ENCODE measurements at places on chromosomes 16 and 17.

DNA sequence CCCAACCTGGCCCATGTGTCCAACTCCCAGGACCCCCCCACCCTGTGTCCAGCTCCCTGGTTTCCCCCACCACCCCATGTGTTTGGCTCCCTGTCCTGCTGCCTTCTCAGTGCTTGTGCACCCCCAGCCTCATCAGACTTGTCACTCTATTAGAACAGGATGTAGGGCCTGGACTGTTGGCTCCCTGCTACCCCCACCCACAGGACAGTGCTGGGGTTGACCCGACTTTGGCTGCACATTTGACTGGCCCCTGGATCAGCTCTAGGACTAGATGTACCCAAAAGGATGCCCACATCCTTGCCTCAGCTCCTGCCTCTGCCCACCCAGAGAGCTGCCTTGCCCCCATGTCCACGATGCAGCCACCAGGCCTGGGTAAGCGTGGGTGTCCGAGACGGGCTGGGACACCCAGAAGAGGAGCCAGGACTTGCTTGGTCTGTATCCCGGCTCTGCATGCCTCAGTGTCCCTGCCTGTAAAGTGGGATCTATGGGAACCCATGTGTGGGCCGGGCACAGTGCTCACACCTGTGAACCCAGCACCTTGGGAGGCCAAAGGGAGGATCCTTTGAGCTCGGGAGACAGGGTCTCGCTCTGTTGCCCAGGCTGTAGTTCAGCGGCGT, 1.5 kb upstream of the CCDC57 start:
- peak; percentile 61 for DNase-seq

- DNase-seq = peak; percentile 72
Observed at GRCh38 chr17:43905985-43906852, 1.1 kb downstream of the MPP2 start.

GRCh38 chr16:65343556-65343955, 221.7 kb upstream of the CDH11 start:
- DNase-seq = no peak

GRCh38 chr17:67221062-67221998, 23.7 kb downstream of the HELZ start:
- DNase-seq = no peak

DNA sequence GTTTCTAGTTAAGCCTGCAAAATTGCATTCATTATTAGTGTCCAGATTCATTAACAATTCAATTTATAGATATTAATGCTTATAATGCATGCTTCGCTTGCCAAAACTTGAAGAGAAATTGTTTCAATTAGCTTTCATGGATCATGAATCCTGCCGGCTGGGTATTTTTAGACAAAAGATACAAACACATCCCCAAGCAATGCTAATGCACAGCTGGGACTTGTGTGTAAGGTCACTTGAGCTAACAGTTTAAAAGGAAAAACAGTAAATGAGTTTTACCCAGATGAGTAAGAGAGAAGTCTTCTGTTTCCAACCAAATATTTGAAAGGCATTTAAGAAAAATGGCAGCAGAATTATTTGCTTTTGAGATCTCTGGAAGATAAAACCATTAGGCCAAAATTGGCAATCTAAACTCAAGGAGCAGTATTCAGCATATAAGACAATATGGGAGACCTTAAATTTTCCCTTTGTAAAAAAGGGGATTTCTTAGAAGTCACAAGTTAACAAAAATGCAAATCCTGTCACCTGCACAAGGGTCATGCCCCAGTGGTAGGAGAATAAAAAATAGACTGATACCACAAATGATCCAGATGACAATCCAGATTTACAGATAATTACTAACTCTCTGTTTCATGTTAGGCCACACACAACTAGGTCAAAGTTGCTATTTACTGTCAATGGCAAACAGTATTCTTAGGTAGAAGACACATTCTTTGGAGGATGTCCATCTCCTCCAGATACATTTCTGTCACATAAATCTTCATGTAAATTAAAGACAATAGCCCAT, 418.4 kb upstream of the PMFBP1 start:
- DNase-seq = no peak

- DNase-seq = no peak
Observed at GRCh38 chr16:11572301-11572995, 14.3 kb downstream of the LITAF start.

GRCh38 chr16:606656-607307, 16.9 kb downstream of the RAB40C start:
- no peak for DNase-seq

GRCh38 chr16:29649588-29650494, 13.2 kb upstream of the SPN start:
- no peak for DNase-seq

- no peak for DNase-seq
Observed at GRCh38 chr16:893360-893759, 77.4 kb downstream of the LMF1 start.

DNA sequence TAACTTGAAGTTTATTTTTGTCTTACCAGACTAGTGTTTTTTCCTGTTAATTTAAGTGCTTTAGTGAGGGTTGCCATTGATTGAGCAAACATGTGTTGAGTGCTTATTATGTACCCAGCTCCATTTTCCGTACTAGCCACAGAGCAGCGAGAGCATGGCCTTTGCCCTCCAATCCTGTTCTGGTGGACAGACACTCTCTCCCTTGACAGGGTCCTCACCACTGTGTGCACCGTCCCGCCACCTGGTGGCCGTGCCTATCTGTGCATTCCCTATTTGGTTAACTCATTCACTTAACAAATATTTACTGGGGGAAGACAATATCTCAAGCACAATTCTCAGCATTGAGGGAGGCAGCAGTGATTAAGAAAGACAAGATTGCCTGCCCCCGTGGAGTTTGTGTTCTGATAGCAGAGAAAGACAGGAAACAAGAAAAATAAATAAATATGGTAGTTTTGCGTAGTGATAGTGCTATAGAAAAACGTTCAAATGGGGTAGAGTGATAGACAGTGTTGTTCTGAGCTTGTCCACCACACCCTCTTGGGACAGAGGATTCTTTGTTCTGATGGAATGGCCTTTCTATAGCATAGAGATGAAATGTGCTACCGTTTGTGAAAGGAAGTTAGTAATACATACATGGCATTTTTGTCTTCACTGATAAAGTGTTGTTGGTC, 13.0 kb downstream of the CDH13 start:
- peak; percentile 73 for DNase-seq

- DNase-seq = no peak
Observed at GRCh38 chr16:73848993-73849392, 447.6 kb upstream of the PSMD7 start.

DNA sequence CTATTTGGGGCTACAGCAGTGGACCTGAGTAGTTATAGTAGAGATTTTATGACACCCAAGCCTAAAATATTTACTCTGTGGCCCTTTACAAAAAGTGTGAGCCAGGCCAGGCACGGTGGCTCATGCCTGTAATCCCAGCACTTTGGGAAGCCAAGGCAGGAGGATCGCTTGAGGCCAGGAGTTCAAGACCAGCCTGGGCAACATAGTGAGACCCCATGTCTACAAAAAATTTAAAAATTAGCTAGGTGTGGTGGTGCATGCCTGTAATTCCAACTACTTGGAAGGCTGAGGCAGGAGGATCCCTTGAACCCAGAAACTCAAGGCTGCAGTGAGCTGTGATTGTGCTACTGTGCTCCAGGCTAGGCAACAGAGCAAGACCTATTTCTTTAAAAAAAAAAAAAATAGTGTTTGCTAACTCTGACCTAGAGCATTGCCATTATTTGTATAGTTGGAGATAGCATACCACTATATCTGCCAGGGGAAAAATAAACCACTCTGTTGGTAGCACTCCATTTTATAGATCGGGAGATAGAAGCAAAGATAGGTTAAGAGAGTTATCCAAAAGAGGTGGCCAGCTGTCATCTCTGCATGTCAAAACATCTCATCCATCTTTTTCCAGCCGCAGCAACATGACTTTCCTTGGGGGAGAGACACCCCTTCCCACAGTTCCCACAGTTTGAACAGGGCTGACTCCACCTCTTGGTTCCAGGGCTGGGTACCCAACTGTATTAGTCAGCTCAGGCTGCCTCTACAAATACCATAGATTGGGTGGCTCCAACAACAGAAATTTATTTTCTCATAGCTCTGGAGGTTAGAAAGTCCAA, 3.0 kb upstream of the ITPRIPL2 start:
- DNase-seq = no peak

GRCh38 chr17:62600805-62601204, 26.7 kb upstream of the MRC2 start:
- DNase-seq = no peak

DNA sequence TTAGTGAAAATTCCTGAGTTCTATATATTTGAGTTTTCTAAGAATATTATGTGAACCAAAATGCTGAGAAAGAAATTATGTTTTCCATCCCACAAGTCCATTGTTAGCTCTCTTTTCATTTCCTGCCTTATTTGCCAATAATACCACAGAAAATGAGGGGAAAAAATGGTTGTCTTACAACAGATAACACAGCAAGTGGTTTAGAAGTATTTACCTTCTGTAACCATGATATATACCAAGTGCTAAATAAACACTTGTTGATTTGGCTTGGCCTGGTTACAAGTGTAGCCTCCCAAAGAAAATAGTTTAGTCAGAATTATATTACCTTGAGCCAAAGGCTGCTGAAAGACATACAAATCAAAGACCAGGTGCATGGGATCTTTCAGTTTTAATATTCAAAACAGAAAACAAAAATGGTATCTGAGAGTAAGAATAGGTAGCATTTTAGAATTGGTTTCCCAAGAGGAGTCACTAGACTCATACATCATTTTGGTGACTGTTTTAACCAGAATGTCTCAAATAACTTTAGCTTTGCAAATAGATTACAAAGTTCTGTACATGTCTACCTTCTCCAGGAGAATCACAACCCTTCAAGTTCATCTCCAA, 439.8 kb upstream of the DYNLRB2 start:
- DNase-seq = no peak

GRCh38 chr17:74858672-74859458, 820 bp downstream of the GRIN2C start:
- DNase-seq = no peak

- DNase-seq = peak; percentile 0
Observed at GRCh38 chr17:32103476-32104113, 38.7 kb upstream of the RHOT1 start.

- DNase-seq = no peak
Observed at GRCh38 chr17:3645310-3645709, 8.8 kb downstream of the CTNS start.

DNA sequence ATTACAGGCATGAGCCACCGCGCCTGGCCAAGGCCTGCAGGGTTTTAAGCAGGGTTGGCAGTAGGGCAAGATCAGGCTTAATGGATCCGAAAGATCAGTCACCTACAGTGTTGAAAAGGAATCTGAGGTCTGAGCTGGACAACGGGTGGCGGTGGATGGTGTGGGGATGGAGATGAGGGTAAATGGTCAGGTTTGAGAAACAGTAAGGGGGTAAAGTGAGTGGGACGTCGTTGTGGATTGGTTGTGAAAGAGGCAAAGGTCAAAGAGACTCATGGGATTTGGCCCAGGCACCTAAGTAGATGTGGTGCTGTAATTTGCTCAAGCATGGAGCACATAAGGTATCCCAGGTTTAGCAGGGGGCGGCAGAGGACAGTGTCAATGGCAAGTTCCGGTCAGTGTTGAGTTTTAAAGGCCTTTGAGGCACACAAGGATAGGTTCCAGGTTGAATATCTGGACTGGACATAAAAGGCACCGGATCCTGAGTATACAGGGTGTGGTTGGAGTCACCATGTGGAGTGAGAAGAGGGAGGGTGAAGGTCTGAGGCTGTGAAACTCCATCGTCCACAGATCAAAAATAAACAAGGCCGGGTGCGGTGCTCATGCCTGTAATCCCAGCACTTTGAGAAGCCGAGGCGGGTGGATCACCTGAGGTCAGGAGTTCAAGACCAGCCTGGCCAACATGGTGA, 1.1 kb upstream of the SLC16A5 start:
- DNase-seq = no peak

DNA sequence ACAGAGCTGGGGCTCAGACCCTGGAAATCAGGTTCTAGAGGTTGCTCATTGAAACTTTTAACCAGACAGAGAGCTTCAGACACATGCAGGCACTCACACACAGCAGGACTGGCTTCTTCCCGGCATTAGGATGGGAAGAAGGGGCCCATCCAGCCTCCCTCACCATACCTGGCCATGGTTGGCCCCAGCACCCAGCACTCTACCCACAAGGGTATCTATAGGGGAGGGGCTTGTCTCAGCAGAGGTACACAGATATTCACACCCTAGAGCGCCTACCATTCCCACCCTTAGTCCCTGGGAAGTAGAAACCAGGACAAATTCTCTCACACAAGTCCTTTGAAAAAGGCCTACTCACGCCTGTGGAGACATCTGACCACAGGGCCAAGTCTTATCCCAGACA, 20.5 kb upstream of the CCL2 start:
- DNase-seq = no peak

DNA sequence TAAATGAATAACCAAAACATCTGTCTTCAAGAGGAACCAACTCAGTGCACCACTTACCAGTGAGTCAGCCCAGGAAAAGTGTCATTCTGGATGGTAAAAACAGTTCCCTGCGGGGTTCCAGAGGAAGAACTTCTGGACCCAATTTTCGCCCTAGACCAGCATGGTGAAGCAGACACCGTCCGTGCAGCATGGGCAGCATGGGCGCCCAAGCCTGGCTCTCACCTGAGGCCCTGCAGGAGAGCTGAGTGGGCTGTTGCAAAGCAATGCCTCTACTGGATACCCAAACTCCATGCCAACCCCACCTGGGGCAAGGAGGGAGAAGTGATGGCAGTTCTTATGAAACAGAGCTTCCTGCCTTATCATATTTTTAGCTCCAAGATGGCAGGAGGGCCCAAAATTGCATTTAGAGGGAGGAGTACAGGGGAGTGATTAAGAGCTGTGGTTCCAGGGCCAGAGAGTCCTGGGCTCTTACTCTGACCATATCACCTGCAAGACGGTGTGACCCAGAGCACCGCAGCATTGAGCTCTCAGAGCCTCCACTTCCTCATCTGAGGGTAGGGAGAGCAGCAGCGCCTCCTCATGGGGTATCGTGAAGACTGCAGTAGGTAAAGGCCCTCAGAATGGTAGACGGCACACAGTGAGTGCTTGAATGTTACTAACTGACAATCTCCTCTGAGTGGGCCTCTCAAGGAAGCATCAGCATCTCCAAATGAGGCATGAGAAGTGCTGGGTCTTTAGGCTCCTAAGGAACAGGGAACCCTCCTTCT, 16.6 kb upstream of the INPP5K start:
- peak; percentile 60 for DNase-seq

- no peak for DNase-seq
Observed at GRCh38 chr16:81198635-81199034, 39.9 kb upstream of the BCO1 start.

GRCh38 chr16:86716649-86717048, 138.3 kb downstream of the FOXL1 start:
- DNase-seq = no peak

GRCh38 chr17:79664930-79665737, 54.3 kb upstream of the RBFOX3 start:
- DNase-seq = no peak

GRCh38 chr16:49647673-49648072, 208.2 kb downstream of the ZNF423 start:
- DNase-seq = no peak

DNA sequence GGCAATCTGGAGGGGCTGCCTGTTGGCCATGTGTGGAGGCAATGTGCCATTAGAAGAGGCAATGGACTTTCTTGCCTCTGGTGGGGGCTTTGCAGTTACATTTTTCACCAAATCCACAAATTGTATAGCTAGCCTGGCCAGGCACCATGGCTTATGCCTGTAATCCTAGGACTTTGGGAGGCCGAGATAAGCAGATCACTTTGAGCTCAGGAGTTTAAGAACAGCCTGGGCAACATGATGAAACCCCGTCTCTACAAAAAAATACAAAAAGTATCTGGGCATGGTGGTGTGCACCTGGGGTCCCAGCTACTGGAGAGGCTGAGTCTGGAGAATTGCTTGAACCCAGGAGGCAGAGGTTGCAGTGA, 2.7 kb upstream of the RNF112 start:
- DNase-seq = no peak

Data from activated CD8-positive, alpha-beta memory T cell treated with anti-CD3 and anti-CD28 coated beads for 24 hours (primary cell).